WTC11 (cell line): ENCODE measurements at places on chromosomes 12 and 14.

GRCh38 chr12:14962153-14962539 lies 745 bp upstream of the ARHGDIB start:
- DNase-seq: no peak
- H3K27me3 ChIP-seq: no peaks in the 10 kb centered on the region
- no peak overlapping the region for H3K4me3 ChIP-seq
- H3K36me3 ChIP-seq: no peaks in the 10 kb centered on the region
- peaks cover 28% of the 10 kb centered on the region for H3K4me1 ChIP-seq

DNA sequence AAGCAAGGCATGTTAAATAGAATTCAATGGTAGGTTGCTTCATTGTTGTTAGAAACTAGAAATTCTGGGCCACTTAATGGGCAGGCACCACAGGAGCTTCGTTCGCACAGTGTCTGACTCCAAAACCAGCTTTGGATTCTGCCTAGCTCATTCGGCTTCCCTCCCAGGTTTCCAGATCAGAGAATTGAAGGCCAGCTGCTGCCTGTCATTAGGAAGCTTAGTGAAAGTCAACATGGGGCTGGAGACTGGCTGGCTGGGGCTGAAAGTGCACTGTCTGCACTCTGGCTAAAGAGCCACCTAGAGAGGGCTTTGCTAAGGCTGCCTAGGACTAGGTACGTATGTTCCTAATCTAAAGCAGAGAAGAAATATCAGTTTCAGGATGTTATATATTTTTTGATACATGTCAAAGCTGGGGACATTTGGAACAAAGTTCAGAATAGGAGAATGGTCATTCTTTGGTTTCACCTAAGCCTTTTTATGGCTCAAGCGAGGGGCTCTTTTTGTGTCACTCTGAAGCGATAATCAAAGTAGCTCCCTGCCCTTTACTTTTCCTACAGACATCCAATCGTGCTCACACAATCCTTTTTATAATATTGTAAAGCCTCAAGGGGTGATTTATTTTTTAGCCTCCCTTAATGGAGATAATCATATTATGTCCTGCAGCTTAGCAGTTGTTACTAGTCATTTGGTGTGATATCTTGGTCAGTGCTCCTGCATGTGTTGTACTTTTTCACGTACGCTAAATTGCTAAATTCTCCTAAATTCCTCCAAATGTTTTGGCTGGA lies 238.5 kb upstream of the NAV3 start:
- no peaks in the 10 kb centered on the region for H3K27me3 ChIP-seq
- H3K4me1 ChIP-seq: no peaks in the 10 kb centered on the region
- no peak overlapping the region for H3K4me3 ChIP-seq
- H3K27ac ChIP-seq: no peak overlapping the region
- H3K36me3 ChIP-seq: no peaks in the 10 kb centered on the region

DNA sequence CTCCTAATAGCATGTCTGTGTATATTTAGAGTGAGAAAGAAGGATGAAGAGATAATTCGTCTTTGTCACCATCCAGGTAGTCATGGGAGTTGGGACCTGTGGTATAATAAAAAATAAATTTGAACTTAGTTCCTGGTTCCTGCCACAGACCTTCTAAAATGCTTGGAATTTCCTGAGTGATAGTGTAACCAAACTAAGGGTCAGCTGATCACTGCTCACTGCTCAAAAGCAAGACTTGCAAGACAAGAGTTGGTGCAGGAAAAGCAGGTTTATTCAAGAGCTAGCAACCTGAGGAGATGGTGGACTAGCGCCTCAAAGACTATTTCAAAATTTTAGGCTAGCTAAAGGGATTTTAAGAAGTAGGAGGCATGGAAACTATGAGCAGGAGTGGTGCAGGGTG lies 19.1 kb downstream of the ANG start:
- DNase-seq: no peak
- H3K4me1 ChIP-seq: peaks cover 5% of the 10 kb centered on the region; the same call in 1 of the 2 replicates
- no peaks in the 10 kb centered on the region; the same call in 1 of the 2 replicates for H3K36me3 ChIP-seq
- no peaks in the 10 kb centered on the region; the same call in 1 of the 2 replicates for H3K27me3 ChIP-seq

DNA sequence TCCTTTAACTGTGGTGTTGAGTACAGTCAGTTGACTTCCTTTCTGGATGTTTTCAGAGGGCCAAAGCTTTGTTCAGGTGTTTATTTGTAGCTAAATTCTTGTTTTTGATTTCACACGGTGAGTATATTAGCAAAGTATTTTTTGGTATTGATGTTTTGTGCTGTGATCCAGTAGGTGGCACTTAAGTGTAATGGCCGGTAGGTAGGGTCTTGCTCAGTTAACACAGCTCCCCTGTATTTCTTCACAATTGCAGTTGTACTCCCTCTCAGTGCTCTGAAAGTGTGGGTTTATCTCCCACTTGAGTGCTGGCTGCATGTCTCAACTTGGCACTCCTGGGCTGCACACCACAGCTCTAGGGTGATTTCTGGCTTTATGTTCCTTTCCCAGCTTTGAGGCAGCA lies 339.5 kb downstream of the AEBP2 start:
- no peak for DNase-seq
- H3K27ac ChIP-seq: no peak overlapping the region
- H3K4me1 ChIP-seq: peaks cover 22% of the 10 kb centered on the region
- H3K27me3 ChIP-seq: no peaks in the 10 kb centered on the region
- no peaks in the 10 kb centered on the region for H3K36me3 ChIP-seq

DNA sequence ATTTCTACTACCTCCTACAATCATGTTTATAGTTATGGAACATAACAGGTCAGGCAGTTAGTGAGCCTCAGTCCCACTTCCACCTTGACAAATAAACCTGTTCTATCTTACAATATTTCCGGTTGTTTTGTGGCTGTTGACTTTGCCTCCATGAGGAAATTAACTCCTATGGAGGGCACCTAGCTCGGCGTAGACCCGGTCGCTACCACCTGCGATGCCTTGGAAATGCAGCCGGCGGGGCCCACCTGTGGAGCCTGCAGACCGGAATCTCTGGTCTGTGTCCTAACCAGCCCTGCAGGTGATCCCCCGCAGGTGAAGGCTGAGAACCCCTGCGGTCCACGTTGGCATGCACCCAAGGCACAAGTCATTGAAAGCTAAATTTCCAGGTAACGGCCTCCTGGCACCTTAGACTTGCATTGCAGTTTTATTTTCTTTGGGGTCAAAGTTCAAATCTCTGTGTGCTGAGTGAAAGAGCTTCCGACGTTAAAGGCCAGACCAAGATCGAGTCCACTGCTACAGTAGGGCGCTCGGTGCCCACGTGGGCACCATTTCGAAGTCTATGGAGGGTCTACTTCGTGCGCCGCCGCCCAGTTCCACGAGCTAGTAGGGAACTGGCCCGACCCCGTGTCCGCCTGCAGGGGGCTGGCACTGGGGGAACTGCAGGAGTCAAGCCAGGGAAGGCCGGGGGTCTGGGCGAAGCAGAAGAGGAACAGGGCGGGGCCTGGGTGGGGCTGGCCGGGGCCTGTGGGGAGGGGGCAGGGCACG lies 782 bp upstream of the PIWIL1 start:
- H3K27ac ChIP-seq: no peak overlapping the region
- DNase-seq: no peak

GRCh38 chr12:99809909-99810308 lies 162.4 kb downstream of the GARIN6 start:
- H3K4me1 ChIP-seq: peaks cover 4% of the 10 kb centered on the region; the same call in 1 of the 2 replicates
- H3K4me3 ChIP-seq: no peak overlapping the region
- H3K36me3 ChIP-seq: no peaks in the 10 kb centered on the region
- no peak overlapping the region for H3K27ac ChIP-seq

DNA sequence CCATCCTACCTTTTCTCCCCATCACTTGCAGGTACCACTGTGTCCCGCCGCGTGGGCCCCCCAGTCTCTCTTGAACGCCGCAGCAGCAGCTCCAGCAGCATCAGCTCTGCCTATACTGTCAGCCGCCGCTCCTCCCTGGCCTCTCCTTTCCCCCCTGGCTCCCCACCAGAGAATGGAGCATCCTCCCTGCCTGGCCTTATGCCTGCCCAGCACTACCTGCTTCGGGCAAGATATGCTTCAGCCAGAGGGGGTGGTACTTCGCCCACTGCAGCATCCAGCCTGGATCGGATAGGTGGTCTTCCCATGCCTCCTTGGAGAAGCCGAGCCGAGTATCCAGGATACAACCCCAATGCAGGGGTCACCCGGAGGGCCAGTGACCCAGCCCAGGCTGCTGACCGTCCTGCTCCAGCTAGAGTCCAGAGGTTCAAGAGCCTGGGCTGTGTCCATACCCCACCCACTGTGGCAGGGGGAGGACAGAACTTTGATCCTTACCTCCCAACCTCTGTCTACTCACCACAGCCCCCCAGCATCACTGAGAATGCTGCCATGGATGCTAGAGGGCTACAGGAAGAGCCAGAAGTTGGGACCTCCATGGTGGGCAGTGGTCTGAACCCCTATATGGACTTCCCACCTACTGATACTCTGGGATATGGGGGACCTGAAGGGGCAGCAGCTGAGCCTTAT lies 9.2 kb downstream of the ARHGAP9 start:
- H3K36me3 ChIP-seq: 0 out of 2 replicates have a peak, but pooled peaks cover 3% of the 10 kb centered on the region
- no peak overlapping the region for H3K27ac ChIP-seq
- no peak overlapping the region for H3K4me3 ChIP-seq
- DNase-seq: no peak
